GOT3 (cell line): ENCODE measurements at places on chromosomes 13 and 19.
A peak's percentile ranks its signal among the peaks of the same experiment; 100 is the strongest.

DNA sequence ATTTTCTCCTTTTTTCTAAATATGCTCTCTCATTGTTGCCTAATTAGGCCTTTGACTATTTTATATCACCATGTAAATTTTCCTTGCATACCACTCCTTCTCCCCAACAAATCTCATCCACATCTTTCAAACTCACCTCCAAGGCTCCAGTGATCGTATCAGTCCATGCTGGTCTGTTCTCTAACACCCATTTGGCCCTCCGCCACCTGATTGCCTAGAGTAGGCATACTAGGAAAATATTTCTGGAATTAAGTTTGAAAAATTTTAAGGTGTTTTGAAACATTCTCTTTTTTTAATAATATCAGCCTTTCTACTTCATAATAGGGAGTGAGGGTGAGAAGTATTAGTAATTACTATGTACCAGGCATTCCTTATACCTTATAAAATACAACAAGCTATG lies 473.9 kb downstream of the FGF9 start:
- DNase-seq, result no peak

DNA sequence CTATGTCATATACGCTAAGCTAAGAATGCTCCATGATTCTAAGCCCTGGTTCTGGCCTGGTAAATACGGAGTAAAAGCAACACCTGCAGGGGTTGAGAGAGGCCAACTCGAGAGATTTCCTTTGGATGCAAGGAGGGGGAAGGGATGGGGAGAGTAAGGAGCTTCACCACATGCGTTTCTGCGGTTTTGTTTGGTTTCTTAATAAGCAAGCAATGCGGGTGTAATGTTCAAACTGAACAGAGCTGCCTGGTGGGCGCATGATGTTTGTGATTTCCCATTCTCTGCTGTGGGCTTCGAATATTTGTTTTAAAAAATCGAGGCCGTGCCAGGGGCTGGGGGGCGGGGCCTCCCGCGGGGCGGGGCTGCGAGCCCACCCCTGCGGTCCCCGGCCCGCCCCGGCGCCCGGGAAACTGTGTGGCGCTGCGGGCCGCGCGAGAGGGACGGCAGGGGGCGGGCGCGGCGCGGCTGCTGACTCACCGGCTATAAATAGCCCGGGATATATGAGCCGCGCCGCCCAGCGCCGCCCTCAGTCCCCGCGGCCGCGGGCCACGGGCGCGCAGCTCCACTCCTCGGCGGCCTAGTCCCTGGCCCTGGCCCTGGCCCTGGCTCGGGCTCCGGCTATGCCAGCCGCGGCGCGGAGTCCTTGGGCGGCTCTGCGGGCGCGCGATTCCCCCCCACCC lies 5.1 kb downstream of the BBC3 start:
- DNase-seq, result peak; percentile 66

DNA sequence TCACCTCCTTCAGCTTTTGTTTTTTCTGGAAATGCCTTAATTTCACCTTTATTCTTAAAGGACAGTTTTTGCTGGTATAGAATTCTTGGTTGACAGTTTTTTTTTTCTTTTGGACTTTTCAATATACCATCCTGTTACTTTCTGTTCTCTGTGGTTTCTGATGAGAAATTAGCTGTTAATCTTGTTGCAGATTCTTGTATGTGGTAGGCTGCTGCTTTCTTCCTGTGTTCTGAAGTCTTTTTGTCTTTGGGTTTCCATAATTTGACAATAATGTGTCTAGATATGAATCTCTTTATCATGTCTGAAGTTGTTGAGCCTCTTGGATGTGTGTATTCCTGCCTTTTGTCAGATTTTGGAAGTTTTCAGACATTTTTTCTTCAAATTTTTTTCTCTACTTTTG lies 12.0 kb downstream of the ZNF283 start:
- no peak for DNase-seq

DNA sequence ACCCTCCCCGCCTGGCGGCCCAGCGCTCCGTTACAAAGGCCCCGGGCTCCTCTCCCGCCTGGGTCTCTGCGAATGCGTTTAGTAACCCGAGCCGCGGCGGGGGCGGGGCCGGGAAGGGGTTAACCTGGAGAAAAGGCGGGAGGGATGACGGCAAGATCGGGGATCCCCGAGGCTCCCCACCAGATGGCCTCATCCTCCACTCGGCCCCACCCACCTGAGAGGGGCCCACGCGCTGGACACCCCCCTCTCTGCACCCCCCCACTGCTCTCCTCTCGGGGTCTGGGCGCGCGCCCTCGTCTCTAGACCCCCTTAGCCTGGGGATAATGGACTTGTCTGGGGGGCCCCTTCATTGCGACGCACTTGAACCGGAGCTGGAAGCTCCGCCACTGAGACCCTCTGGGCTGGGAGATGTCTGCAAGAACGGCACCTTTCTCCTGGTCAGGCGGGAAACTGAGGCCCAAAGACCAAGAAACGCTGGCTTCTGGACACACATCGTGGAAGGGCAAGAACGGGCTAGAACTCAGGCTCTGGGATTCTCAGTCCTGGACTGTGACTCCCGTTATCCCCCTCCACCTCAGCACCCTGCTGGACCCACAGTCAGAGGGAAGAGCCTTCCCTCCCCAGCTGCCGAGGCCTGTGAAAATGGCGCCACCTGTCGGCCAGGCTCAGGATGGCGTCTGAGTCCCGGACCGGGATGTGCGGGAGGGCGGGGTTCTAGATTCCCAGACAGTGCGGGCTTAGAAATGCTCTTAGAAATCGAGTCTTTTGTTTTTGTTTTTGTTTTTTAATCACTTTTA lies 2.9 kb upstream of the LTBP4 start:
- DNase-seq, result peak; percentile 55

GRCh38 chr13:37201081-37201480 lies 95.6 kb upstream of the CSNK1A1L start:
- DNase-seq, result no peak

- DNase-seq, result no peak
Measured at GRCh38 chr19:45279587-45280192, 28.6 kb downstream of the MARK4 start.

- DNase-seq, result no peak
Measured at GRCh38 chr13:67568205-67568604, 338.1 kb upstream of the PCDH9 start.

- no peak for DNase-seq
Measured at GRCh38 chr19:9782338-9782737, 13.8 kb upstream of the ZNF846 start.

DNA sequence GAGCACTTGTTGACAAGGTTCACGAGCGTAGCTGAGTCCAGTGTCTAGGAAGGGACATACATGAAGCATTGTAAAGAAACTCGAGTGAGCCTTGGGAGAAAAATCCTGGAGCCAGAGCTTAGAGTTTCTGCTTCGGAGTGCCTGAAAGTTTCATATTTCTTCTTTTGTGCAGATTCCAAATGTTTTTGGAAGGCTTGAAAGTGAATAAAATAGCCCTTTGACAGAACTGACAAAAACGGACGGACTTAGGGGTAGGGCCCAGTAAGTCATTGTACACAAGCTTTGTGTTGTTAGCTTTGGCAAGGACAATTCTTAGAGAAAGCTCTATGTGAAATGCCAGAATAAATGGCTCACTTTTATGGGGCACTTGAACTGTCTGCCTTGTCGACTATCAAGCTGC lies 2.8 kb downstream of the RNF113B start:
- DNase-seq, result no peak

GRCh38 chr13:95207769-95208366 lies 93.4 kb downstream of the ABCC4 start:
- DNase-seq, result no peak

GRCh38 chr19:41928754-41929535 lies 696 bp upstream of the ERFL start:
- DNase-seq, result no peak

DNA sequence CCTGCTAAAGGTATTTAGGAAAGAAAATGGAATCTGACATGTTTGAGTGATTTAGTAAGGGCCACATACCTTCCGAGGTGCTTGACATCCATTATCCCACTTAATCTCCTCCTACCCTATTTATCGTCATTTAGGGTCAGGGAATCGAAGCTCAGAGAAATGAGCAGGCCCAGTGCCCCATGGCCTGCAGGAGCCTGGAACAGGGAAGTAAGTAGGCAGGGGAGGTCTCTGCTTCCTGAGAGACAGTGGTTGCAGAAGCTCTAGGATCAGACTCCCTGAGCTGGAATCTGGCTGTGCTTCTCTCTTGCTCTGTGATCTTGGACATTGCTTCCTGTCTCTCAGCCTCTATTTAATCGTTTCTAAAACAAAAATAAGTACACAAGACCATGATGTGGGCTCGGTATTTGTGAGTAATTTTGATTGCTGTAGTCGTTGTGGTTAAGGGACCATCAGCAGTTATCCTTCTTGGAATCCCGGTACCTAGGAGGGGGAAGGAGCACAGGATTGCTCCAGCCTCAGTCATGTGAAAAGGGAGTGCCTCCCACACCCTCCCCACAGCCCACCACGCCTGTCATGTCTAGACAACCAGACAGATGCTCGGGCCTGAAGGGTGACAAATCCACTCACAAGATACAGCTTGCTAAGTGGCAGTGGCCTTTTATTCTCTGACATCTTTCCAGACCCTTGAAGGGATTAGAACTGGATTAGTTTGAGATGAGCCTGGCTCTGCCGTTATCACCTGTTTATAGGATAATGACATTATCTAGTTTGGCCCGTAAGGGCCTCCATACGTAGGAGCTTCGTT lies 169.2 kb upstream of the TSHZ3 start:
- DNase-seq, result no peak

- no peak for DNase-seq
Measured at GRCh38 chr19:42532891-42533290, 4.6 kb upstream of the CEACAM1 start.

GRCh38 chr19:33797802-33798671 lies 1.4 kb downstream of the KCTD15 start:
- DNase-seq, result no peak

GRCh38 chr13:24074678-24075077 lies 85.8 kb upstream of the SPATA13 start:
- no peak for DNase-seq

DNA sequence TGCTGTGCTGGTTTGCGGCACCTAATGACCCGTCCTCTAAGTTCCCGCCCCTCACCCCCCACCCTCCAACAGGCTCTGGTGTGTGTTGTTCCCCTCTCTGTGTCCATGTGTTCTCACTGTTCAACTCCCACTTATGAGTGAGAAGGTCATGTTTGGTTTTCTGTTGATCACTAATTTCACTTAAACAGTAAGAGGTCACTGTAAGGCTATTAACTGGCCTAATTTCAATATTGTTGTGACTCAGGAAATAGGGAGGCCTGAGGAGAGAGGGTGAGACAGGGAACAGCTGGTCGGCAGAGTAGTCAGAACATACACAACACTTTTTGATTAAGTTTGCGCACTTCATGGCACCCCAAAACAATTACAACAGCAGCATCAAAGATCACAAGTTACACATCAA lies 15.6 kb downstream of the TUBGCP3 start:
- no peak for DNase-seq

DNA sequence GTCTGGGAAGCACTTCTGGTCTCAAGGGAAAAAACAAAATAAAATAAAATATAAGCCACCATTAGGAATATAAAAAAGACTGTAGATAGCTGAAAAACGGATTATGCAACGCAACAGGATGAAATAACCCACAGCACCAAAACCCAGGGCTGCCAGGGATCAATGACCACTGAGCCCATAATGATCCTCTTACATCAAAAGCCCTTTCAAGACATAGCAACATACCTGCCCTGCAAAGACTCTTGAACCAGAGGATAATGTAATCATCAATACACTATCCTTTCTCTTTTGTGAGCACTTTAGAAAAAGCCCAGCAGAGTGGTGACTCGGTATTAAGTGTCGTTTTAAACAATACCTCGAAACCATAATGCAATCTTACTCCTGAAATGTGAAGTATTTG lies 235.0 kb upstream of the SOX21 start:
- DNase-seq, result no peak

DNA sequence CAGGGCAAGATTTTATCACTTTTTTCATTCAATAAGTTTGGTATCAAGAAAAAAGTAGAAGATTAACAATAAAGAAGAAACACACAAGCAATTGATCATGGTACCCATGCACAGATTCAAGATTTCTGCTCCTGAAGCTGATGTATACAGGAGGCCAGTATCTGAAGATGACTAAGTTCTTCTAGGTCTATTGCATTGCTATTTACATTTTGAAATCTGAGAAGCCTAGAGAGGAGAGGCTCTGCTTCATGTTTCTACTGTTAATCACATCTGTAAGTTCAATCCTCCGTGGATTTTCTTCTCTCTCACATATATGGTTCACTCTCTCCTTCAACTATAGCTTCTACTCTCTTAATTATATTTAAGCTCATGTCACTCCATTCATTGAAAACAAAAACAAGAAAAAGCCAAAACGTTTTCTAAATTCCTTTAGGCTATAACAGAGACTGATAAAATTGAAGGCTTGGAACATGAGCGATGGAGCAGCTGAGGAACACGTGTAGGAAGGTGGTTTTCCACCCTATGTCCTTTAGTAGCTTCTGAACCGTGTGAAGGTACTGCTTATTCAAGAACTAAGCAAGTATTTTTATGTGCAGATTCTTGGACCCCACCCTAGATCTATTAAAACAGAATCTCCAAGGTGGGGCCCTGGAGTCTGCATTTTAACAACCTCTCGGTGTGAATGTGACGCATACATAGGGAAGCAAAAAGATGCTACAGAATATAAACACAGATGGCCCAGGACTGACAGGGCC lies 198.2 kb downstream of the EFNB2 start:
- no peak for DNase-seq

DNA sequence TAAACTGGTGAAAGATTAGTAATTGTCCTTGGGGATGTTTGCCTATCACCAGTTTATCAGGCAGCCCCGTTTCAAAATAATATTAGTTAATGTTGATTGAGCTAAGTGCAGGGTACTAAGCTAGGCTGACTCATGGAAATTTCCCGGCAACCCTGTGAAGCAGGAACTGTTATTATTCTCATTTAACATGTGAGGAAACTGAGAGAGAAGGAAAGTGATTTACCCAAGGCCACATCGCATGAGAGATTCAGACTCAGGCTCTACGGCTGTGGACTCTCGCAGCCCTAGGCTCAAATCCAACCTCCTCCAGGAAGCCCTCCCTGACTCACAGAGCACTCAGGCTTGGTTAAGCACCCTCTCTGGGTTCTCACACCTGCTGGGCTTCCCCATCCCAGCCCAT lies 19.7 kb downstream of the CLPTM1 start:
- no peak for DNase-seq

DNA sequence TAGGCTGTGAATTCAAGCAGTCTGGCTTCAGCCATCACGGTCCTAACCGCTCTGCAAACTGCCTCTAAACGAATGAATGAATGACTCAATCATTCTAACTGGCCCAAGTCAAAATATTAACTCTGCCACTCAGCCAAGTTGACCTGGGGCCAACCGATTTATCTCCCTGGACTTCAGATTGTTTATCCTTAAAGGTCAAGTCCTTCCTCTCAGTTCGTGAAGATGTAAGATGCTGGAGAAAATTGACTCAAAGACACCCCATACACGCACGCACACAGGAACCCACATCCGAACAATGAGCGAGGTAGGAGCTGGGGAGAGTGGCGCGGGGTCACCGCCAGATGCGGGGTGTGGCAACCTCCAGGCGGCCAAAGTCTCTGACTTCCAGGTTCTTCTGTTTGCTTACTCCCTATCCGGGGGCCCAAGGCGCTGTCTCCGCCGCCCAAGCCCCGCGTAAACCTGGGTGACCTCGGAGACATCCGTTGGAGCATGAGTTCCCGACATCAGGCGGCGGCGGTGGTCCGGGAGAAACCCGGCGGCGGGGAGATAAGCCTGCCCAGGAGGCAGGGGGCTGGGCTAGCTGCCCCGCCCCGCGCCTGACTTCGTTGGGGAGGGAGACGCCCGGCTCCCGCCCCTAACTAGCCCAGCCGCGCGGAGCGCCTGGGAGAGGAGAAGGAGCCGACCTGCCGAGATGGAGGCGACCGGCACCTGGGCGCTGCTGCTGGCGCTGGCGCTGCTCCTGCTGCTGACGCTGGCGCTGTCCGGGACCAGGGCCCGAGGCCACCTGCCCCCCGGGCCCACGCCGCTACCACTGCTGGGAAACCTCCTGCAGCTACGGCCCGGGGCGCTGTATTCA lies at the start of gene CYP2S1:
Gene CYP2S1, plus strand, starts transcription at position 646 of the 856 bp plus-strand sequence. Its CDS starts 46 bp downstream, at position 692.
- no peak for DNase-seq
